ENCODE measurements at places on chromosomes 1 and 21.

- H3K4me1 ChIP-seq = peaks cover 12% of the 10 kb centered on the region
- no peak overlapping the region for H3K4me3 ChIP-seq
- DNase-seq = no peak
- no peaks in the 10 kb centered on the region for H3K27me3 ChIP-seq
- H3K27ac ChIP-seq = no peak overlapping the region
Observed at GRCh38 chr1:193533853-193534252, 347.4 kb upstream of the B3GALT2 start.

DNA sequence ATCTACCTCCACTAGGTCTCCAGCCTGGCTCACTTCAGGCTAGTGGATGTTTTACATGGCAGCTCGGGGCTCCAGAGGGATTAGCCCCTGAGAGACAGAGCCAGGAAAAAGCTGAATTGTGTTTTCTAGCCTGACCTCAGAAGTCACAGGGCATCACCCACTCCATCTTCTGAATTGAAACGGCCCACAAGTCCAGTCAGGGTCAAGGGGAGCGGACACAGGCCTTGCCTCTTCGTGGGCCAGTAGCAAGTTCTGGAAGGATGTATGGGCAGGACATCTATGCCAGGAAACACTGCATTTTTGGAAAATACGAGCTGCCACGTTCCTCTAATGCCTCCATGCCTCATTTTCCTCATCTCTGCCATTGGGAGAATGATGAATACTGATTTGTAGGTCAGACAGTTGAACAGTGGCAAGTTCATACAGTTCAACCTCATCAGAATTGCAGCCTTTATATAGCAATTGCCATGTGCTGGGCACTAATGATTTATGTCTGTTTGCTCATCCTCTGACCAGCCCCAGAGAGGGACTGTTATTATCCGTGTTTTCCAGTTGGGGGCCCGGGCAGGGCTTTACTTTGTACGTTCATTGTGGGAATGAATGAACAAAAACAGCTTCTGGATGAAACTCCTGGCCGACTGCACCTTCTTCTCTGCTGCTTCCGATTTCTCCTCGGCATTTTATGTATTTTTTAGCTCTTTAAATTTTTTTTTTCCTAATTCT lies 23.2 kb upstream of the PCBP3 start:
- H3K4me3 ChIP-seq = no peak overlapping the region
- no peaks in the 10 kb centered on the region for H3K36me3 ChIP-seq
- no peak for DNase-seq

DNA sequence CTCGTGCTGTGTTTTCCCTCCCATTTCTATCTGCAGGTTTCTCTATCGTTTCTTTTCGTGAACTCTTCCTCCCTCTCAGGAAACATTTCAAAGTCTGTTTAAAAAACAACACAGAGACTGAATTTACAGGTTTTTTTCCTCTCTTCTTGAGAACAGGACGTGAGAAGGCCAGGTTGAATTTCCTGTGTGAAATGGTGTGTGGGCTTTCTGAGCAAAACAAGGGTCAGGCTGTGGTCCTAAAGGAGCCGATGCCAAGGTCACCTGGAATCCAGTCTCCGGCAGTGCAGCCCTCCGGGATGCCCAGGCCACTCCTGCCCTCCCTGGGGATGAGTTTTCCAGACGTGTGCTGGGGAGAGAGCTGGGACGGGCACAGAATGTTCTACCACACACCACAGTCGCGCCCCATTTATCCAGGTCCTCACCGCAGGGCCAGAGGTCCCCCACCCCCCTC lies 62.7 kb upstream of the RUNX3 start:
- peak; percentile 54 for DNase-seq
- no peaks in the 10 kb centered on the region for H3K36me3 ChIP-seq
- H3K27me3 ChIP-seq = no peaks in the 10 kb centered on the region
- peaks cover 97% of the 10 kb centered on the region for H3K4me1 ChIP-seq
- peak overlapping the region; percentile 44 for H3K4me3 ChIP-seq
- peak overlapping the region; percentile 83 for H3K27ac ChIP-seq

DNA sequence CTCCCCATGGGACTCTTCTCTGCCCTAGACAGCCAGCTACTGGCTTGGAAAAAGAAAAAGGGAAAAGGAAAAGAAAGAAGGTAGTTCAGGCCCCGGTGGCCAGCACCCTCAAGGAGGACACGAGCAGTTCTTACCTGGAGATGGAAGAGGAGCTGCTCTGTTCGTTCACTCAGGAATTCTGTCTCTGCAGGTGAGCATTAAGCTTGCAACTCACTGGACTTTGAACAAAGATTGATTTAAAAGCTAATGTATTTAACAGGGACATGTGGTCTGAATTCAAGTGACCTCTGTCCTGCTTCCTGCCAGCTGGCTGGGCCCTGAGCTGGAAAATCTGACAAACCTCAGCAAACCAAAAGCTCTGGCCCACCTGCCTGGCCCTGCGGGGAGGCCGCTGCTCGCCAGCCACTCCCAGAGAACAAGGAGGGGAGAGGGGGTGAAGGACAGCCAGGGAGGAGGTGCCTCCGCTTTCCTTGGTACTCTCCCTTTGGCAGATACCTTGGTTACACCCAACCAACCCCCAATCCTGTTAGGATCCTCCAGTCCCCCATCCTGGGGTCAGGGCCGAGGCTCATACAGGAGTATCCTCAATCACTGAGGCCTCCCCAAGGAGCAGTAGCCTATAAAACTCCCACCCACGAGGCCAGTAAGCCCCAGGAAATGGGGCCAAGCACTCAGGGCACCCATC lies at the start of gene PDZK1:
Gene PDZK1 (minus strand): TSS at position 186 of the 685 bp plus-strand sequence. CDS start 19,347 bp downstream, outside the sequence.
- no peak for DNase-seq
- H3K4me1 ChIP-seq = no peaks in the 10 kb centered on the region
- H3K27ac ChIP-seq = no peak within 1 kb of the TSS
- no peaks in the 10 kb centered on the region for H3K36me3 ChIP-seq
- H3K4me3 ChIP-seq = no peak within 1 kb of the TSS

DNA sequence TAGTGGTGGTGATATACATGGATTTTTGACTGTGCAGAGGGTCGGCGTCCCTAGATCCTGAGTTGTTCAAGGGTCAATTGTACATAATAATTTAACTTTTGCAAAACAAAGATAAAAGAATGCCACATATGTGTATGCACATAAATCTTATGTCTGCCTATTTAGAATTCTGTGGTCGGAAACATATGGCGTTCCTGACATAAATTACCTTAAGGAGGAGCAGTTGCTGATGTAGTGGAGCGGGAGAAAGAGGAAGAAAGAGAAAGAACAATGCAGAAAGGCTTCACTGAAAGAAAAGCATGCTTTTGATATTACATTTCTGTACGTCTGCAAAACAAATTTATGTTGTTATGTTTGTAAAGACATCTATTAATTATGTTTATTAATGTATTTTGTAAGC lies 40.0 kb downstream of the S1PR1 start:
- peaks cover 55% of the 10 kb centered on the region for H3K4me1 ChIP-seq
- no peak overlapping the region for H3K4me3 ChIP-seq
- no peak for DNase-seq
